Activated T-helper 1 cell treated with anti-CD3 and anti-CD28 coated beads, Interleukin-12 subunit alpha, Interleukin-12 subunit beta, Interleukin-2, Interleukin-4 antibody, amounts not matched to agents 30 ng/mL and 10 ng/mL and 1 ng/mL, durations not matched to agents 14 hours and 24 hours and 36 hours (primary cell): ENCODE measurements at places on chromosomes 16 and 17. TPM values are rescaled to one million over a fixed set of nuclear protein-coding genes. Genes with fewer than 3 reads are reported as not detected.
A peak's percentile ranks its signal among the peaks of the same experiment; 100 is the strongest.

The CNOT1 gene
- total RNA-seq: 270 and 272 TPM in 2 replicates

The KRTAP17-1 gene
- not detected in 2 replicates for total RNA-seq

DNA sequence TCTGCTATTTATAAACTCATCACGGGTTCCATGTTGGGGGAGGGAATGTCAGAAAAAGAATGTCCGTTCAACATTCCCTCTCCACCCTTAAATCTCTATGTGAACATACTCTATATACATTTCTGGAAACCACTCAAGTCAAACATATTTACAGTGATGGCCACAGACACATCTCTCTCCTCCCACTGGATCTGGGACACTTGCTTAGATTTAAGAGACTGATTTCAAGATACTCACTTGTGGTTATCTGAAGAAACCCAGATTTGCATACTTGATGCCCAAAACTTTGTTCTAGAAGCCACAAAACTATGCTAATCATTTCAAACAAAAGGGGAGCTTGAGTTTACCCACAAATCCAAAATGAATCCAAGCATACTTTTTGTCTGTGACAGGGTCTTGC is 182.9 kb upstream of the SOX9 start:
- no peak overlapping the region for H3K4me3 ChIP-seq
- H3K27me3 ChIP-seq: no peaks in the 10 kb centered on the region
- no peaks in the 10 kb centered on the region for H3K36me3 ChIP-seq
- DNase-seq: no peak
- no peaks in the 10 kb centered on the region for H3K4me1 ChIP-seq

DNA sequence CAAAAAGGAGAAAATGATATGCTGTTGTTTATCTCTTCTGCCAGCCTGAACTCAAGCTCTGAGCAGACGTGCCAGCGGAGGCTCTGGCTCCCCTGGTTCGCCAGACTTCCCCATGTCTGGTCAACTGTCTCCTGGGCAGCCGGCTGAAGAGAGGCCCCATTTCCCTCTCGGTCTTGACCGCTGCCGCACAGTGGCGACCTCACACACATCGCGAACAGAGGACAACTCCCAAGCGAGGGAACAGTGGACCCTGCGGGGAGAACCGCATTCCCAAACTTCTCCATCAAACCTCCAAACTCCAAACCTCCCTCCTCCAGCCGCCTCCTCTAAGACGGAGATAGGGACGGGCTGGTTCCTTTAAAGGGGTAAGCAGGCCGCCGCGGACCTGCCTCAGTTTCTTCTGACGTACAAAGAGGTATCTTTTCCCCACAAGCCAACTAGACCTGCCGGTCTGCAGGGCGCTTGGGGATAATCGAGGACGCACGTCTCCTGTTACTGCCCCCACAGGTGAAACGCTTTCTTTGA is 24.9 kb upstream of the RFFL start:
- H3K36me3 ChIP-seq: peaks cover 6% of the 10 kb centered on the region
- H3K4me1 ChIP-seq: peaks cover 56% of the 10 kb centered on the region
- DNase-seq: no peak
- H3K27ac ChIP-seq: peak overlapping the region; percentile 93

DNA sequence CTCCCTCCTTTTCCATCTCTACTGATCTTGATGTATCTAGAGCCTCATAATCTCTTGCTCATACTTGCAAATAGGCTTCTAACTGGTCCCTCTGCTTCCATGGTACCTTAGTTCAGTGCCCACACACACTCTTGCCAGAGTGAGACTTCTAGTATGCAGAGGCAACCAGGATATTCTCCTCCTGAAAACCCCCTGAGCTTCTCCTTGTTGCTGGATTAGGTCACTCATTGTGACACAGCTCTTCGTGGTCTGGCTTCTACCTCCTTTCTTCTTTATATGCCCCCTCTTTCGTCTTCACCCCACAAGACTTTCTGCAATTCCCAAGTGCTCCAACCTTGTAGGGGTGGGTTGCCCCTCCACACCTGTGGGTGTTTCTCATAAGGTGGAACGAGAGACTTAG is 2.5 kb upstream of the FAM20A start:
- H3K27me3 ChIP-seq: peaks cover 45% of the 10 kb centered on the region
- H3K27ac ChIP-seq: no peak overlapping the region
- no peaks in the 10 kb centered on the region for H3K36me3 ChIP-seq
- peaks cover 4% of the 10 kb centered on the region for H3K4me1 ChIP-seq
